ENCODE measurements at places on chromosomes 3 and 15. TPM values are rescaled to one million over a fixed set of nuclear protein-coding genes. Genes with fewer than 3 reads are reported as not detected.
A peak's percentile ranks its signal among the peaks of the same experiment; 100 is the strongest.

The UROC1 gene
- total RNA-seq: not detected

- no peaks in the 10 kb centered on the region for H3K27me3 ChIP-seq
- no peaks in the 10 kb centered on the region for H3K4me1 ChIP-seq
- H3K4me3 ChIP-seq: no peak overlapping the region
Observed at GRCh38 chr3:50372349-50372748, 13.0 kb upstream of the TMEM115 start.

GRCh38 chr3:5260992-5261501, 73.5 kb downstream of the EDEM1 start:
- peaks cover 4% of the 10 kb centered on the region for H3K4me1 ChIP-seq
- no peak overlapping the region for H3K27ac ChIP-seq
- no peak overlapping the region for H3K4me3 ChIP-seq
- peaks cover 3% of the 10 kb centered on the region for H3K27me3 ChIP-seq

DNA sequence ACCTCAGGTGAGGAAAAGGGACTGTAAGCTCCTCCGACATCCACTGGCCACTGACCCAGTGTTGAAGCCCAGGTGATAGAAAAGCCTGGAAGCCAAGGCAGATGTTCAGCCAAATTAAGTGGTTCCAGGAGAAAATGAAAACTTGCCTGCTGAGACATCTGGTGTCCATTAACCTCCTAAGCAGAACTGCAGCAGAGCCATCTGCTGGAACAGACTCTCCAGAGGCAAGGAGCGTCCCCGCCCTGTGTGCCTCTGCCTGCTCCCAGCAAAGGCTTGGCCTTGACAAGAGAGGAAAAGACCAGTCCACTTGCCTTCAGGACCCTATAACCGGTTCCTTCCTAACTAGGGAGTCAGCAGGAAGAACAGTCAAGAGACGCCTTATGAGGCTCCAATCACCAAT, 48.2 kb downstream of the SRGAP3 start:
- H3K27me3 ChIP-seq: peaks cover 13% of the 10 kb centered on the region
- no peaks in the 10 kb centered on the region for H3K4me1 ChIP-seq
- H3K4me3 ChIP-seq: no peak overlapping the region
- DNase-seq: no peak
- H3K27ac ChIP-seq: no peak overlapping the region

DNA sequence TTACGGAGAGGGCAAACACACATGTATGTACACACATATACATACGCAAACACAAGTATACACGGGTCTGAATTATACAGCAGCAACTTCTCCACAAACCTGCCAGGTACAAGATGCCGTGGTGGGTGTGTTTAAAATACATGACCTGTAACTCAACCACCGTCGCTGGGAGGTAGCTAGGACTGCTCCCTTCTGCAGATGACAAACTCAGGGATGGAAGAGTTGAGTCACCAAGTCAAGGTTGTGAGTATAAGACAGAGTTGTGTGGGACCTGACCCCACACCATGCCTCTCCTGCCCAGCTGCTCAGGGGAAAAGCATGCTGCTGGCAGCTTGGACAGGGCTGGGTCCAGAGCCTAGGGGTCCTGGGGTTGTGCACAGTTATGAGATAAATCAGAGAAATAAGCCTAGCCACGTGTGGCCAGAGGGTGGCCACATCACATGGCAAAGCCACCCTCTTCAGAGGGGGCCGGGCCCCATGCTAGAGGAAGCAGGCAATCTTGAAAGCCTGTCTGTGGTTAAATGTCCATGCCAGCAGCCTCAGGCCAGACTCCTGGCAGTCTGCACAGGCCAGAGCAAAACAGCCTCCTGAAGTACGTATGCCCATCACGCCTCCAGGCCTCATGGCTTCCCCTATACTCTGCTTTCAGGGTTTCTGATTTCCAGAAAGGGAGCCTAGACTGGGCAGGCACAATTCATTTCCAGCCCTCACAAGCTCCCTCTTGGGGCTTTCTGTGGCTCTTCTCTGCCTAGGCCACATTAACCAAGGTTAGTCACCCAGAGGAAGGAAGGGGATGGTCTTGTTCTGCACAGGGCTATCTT, 107.7 kb upstream of the RPL32 start:
- H3K4me1 ChIP-seq: peaks cover 44% of the 10 kb centered on the region
- peak overlapping the region; percentile 26 for H3K27ac ChIP-seq
- H3K36me3 ChIP-seq: peaks cover 5% of the 10 kb centered on the region
- DNase-seq: peak; percentile 54
- no peak overlapping the region for H3K4me3 ChIP-seq

The MBNL1 gene
- total RNA-seq: 305 TPM

The SELENOK gene
- 80.9 TPM for total RNA-seq

- H3K27ac ChIP-seq: no peak overlapping the region
- no peak for DNase-seq
- H3K4me1 ChIP-seq: no peaks in the 10 kb centered on the region
Observed at GRCh38 chr3:195032106-195032759, 238.7 kb downstream of the XXYLT1 start.

The SPESP1 gene
- total RNA-seq: 1.1 TPM

DNA sequence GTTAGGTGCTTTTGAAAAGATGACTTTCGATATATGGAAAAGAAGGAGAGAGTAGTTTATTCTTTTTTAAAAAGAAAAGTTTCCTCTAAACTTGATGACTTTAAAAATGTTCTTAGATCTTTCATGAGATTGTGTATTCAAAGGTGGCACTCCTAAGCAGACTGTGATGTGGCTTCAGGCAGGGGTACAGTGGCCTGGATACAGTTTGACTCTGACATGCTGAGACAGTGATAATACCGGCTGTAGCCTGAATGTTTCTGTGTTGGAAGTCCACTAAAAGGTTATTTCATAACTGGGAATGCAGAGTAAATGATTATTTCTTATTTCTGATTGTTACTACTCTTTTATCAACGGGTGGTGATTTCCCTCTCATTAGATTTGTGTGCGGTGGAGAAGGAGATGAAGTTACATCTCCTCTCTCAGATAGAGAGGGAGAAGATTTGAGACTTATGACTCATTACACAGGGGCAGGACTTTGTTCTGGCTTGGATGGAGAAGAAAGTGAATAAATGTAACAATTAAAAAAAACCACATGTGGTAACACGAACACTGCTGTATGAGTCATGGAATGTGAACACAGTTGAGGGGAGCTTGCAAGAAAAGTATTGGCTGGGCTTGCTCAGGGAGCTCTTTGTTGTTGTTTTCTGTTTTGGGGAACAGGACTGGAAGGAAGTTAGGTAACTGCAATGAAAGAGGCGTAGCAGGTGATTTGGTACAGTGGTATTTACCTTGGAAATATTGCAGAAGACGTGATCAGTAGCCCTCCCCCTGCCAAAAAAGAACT, 21.6 kb downstream of the SPTSSB start:
- H3K36me3 ChIP-seq: no peaks in the 10 kb centered on the region
- peaks cover 7% of the 10 kb centered on the region for H3K4me1 ChIP-seq
- H3K27me3 ChIP-seq: peaks cover 38% of the 10 kb centered on the region
- no peak overlapping the region for H3K27ac ChIP-seq

DNA sequence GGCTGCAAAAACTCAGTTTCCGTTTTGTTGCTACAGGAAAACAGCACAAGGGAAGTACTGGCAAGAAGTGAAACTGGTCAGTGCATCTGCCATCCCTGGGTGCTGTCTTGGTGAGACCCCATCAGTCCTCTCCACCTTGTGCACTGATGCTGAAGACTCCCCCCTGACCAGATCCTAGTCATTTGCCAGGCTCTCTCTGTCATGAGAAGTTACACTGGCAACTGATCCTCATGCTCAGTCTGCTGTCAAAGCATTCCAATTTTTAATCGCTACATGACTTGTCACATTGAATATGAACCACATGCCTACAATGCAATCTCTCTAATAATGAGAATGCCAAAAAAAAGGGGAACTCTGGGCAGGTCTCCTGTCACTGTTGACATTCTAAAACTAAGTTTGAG, 296.5 kb downstream of the ZIC1 start:
- no peaks in the 10 kb centered on the region for H3K36me3 ChIP-seq
- H3K27me3 ChIP-seq: no peaks in the 10 kb centered on the region
- H3K4me3 ChIP-seq: no peak overlapping the region
- no peaks in the 10 kb centered on the region for H3K4me1 ChIP-seq

- H3K36me3 ChIP-seq: no peaks in the 10 kb centered on the region
- H3K27ac ChIP-seq: no peak overlapping the region
- peaks cover 14% of the 10 kb centered on the region for H3K27me3 ChIP-seq
- no peak for DNase-seq
- no peak overlapping the region for H3K4me3 ChIP-seq
- H3K4me1 ChIP-seq: no peaks in the 10 kb centered on the region
Observed at GRCh38 chr3:102398176-102398575, 36.6 kb upstream of the ZPLD1 start.

The PROK2 gene
- total RNA-seq: 2.8 TPM

GRCh38 chr3:115845986-115846385, 222.7 kb downstream of the GAP43 start:
- H3K27ac ChIP-seq: no peak overlapping the region
- no peaks in the 10 kb centered on the region for H3K36me3 ChIP-seq
- H3K4me3 ChIP-seq: no peak overlapping the region
- no peak for DNase-seq
- H3K27me3 ChIP-seq: peaks cover 6% of the 10 kb centered on the region

The LINGO1 gene
- not detected for total RNA-seq

- H3K27me3 ChIP-seq: no peaks in the 10 kb centered on the region
- peaks cover 53% of the 10 kb centered on the region for H3K36me3 ChIP-seq
- H3K4me1 ChIP-seq: no peaks in the 10 kb centered on the region
- DNase-seq: no peak
- H3K27ac ChIP-seq: no peak overlapping the region
Observed at GRCh38 chr3:183493296-183494045, 62.0 kb downstream of the KLHL6 start.

DNA sequence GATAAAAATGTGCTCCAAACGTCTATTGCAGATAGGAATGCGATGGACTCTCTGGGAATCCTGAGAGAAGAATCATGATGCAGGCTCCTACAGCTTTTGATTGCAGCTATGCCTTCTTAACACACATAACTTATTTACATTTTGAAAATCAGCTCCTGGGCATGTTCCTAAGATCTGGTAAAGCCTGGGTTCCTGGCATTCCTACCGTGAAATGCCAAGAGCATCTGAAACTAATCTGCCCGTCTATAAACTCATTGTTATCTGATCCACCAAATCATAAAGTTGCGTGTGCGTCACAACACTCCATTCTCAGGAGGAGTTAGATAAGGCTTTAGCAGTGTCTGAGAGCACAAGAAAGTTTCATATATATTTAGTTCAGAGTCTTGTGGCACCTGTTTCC, 79.0 kb upstream of the VGLL3 start:
- H3K27ac ChIP-seq: no peak overlapping the region
- no peaks in the 10 kb centered on the region for H3K27me3 ChIP-seq
- no peak for DNase-seq
- no peaks in the 10 kb centered on the region for H3K4me1 ChIP-seq
- no peaks in the 10 kb centered on the region for H3K36me3 ChIP-seq

DNA sequence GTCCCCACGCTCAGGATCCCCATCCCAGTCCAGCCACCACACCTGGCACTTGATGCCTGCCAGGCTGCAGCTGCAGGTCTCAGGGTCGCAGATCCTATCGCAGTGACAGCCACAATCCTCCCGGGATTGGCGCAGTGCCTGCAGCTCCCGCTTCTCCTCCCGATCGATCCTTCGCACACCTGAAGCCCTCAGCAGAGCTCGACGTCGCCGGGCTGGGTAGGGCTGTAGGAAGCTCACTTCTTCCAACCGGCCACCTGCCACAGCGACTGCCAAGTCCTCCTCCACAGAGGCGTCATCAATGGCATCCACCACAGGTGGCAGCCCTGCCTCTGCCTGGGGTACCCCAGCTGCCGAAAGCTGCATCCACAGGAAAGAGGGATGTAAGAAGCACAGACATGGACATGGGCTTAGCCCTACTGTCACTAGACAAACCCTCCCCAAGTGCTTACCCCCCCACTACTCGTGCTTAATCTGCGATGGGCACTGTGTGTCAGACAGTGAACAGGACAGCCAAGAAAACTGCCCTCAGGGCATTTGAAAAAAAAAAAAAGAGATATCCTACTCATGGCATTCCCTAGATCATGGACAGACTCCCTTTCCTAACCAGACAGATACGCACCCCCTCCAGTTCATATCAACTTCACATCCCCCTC, 9.2 kb downstream of the CSRNP1 start:
- H3K4me1 ChIP-seq: peaks cover 58% of the 10 kb centered on the region
- H3K4me3 ChIP-seq: no peak overlapping the region
- no peaks in the 10 kb centered on the region for H3K27me3 ChIP-seq

The TTLL13 gene
- total RNA-seq: 0.45 TPM

DNA sequence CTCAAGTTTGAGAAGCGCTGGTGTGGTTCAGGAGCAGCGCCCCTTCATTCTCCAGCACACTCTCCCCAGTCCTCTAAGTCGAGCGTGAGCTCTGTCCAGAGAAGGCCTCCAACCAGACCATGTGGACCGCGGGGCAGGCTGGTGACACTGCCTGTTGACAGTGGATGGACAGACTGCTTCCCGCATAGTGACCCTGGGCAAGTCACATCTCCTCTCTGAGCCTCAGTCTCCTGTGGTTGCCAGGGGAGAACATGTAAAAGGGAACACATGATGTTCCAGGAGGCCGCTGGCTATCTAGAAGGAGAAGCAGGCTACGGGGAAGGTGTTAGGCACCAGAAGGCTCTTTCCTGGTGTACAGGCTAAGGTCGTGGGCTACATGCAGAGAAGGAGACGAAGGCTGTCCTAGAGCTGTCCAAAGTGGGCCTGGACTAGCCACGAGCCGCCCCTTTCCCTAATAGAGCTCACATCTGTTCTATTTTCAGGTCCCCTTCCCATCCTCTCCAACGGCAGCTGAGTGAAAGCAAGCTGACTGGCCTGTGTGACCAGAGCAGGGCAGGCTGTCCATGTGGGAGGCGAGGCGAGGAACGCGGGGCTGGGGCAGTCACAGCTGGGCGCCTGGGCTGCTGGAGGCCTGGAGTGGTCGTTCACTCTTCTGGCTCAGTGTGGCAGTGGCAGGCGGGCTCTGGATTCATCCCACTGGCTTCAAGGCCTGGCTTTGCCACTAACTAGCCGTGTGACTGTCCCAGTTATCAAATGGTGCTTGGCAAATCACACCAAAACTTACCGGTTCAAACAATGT, 11.1 kb downstream of the ISG20 start:
- peaks cover 73% of the 10 kb centered on the region for H3K4me1 ChIP-seq
- peaks cover 72% of the 10 kb centered on the region for H3K36me3 ChIP-seq
- H3K4me3 ChIP-seq: peak overlapping the region; percentile 26

DNA sequence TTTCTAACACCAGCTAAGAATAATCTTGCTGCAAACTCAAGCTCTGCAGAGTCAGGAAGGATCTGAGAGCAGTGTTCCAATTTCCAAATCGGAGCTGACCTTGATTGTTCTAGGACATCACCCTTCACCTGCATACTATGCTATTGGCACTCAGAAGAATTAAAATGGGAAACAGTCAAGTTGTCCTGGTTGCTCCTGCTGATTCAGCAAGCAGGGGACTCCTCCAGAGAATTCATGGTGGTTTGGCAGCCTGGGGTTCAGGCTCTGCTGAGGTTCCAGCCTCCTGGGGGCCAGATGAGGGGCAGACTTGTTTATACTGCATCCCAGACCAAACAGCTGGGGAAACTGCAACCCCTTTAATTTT, 213.7 kb upstream of the ADAMTS9 start:
- H3K4me1 ChIP-seq: no peaks in the 10 kb centered on the region
- no peak for DNase-seq
- H3K36me3 ChIP-seq: no peaks in the 10 kb centered on the region

DNA sequence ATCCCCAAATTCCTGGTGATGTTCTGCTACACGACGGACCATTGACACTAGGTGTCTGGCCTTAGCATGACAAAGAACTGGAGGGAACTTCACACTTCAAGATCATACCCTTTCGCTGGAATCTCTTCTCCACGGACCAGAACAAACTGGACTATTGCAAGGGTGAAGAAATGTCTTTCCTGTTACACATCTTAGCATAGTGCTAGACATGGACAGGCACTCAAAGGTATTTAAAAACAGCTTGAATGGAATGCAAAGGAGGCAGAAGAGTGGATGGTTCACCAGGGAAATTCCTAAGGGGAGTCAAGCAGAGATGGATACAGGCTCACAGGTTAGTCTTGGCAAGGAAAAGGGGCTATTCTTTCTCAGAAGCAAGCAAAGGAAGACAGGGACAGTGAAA, 33.5 kb upstream of the PDZRN3 start:
- H3K4me1 ChIP-seq: no peaks in the 10 kb centered on the region
- DNase-seq: no peak
- no peak overlapping the region for H3K27ac ChIP-seq

The ZCWPW2 gene
- total RNA-seq: 0.48 TPM

All from activated CD4-positive, alpha-beta memory T cell treated with anti-CD3 and anti-CD28 coated beads, Interleukin-2, amount 10 ng/mL, durations not matched to agents 7 days and 5 days (primary cell).